ENCODE measurements at places on chromosomes 12 and 14.

DNA sequence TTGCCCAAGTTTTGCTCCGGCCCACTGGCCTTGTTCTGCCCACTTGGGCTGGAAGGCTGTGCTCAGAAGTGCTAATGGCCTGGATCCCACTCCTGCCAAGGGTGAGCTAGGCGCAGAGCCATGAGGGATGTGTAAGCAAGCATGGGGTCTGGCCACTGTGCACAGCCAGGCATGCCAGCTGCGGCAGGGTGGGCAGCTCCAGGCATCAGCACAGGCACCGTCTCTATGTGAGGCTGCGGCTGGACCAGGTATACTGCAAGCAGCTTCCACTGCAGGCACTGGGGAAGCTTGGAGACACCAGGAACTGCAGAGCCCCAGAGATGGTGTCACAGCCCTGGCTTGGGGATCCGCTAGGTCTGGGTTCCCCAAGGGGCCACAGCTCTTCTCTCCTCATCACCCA, 264.9 kb downstream of the LRIG3 start:
- no peak for DNase-seq

- DNase-seq, result no peak
Observed at GRCh38 chr14:103739793-103740501, 24.3 kb downstream of the ZFYVE21 start.

DNA sequence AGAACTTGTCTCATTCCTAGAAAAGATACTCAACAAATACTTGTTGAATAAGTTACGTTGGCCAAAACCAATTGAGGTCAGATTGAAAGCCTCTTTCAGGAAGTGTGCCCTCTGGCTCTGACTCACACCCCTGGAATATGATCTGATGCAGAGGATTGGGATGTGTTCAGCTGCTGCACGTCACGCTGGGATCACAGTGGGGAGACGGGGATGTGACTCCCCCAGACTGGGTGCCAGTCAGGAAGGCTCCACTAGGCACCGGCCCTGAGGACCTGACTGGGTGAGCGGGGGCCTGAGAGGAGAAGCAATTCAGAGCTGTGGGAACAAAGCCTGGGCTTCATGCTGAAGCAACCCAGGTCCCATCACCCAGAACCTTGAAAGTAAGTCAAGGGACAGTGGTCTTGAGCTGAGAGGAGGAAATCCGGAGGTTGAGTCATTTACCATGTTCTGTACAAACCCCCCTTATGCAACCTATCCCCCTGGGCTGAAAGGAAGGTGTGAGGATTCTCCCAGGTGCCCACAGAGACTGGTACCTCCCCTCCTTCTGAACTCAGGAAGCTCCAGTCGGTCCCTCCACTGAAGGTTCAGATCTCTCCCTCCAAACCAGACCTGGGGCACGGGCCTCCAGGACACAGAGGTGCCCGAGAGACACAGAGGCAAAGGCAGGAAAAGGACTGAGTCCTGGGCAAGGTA, 3.9 kb downstream of the CEBPE start:
- DNase-seq, result no peak

DNA sequence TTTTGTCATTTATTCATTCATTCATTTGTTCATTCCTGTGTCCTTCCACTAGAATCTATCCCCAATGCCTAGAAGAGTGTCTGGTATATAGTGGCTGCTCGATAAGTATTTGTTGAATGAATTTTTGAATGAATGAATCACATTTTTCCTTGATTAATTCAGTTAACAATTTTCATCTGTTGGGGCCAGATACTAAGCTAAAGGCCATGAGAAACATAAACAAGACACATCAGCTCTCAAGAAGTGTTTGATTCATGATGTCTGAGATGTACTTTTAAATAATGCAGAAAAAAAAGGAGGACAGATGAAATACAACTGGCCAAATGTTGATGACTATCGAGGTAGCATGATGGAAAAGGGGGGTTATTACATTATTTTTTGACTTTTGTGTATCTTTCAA, 48.1 kb upstream of the TMED10 start:
- DNase-seq, result no peak

GRCh38 chr12:126747530-126748149, 1519.3 kb upstream of the TMEM132C start:
- no peak for DNase-seq

DNA sequence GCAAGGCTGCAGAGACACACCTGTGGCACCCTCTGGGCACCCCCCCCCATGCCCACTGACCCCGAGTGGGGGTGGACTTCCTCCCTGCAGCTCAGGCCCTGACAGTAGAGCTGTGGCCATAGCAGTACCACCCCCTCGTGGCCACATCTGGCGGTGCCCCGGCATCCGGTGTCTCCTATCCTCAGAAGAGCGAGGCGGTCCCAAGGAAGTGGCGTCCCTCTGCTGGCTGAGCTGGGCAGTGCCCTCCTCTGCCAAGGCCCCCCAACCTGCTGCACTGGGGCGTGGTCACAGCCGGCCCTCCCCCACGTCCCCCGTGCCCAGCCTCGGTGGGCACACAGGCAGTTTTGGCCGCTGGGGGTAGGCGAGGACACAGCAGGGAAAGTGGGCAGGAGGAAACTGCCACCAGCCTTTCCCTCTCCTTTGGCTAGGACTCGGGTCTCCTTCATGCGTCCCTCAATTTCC, 6.0 kb upstream of the SLC6A12 start:
- DNase-seq, result peak; percentile 26

DNA sequence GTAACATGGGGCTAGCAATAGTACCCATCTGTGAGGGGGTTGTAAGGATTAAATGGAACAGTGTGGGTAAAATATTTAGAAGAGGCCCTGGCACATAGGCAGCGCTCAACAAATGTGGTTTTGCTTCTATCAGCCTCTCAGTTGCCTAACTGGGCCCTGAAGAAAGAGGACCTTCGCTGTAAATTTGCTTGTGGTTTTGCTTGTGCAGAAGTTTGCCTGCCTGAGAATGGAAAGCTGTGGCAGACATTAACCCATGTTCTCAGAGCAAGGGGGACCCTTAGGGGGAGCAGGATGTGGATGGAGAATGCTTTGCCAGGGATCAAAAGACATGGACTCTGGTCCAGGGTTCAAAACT, 160.1 kb downstream of the BRMS1L start:
- no peak for DNase-seq

GRCh38 chr12:13843841-13844240, 137.6 kb downstream of the GRIN2B start:
- no peak for DNase-seq

DNA sequence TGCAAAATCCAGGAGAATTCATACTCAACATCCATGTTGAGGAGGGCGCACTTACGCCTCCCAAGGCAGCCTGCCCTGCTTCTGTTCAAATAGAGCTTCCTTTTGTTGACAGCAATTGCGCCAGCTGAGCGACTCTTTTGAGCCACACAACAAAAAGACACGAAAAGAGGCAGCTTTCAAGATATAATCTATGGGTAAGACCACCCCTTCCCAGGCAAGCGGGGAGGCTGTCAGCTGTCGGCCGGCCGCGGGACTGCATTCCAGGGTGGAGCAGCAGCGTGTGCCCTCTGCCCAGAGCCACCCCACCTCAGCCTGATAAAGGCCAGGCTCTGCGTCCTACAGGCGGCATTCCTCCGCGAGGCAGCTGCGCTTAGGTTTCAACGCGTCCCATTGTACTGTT, 15.8 kb upstream of the STAB2 start:
- no peak for DNase-seq

DNA sequence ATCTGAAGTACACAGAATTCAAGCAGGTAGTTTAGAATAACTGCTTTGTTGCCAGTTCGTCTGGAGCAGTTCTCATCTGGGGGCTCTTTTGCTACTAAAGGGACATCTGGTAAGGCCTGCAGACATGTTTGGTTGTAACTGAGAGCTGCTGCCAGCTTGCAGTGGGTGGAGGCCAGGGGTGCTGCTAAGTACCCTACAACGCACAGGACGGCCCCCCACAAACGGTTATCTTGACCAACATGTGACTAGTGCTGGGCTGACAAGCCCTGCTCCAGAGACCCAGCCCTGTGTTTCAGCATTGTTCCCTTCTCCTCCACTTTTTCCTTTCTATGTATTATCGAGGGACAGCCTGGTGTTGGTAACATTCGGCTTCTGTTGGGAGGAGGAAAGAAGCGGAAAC, 40.8 kb downstream of the FBXO21 start:
- no peak for DNase-seq

DNA sequence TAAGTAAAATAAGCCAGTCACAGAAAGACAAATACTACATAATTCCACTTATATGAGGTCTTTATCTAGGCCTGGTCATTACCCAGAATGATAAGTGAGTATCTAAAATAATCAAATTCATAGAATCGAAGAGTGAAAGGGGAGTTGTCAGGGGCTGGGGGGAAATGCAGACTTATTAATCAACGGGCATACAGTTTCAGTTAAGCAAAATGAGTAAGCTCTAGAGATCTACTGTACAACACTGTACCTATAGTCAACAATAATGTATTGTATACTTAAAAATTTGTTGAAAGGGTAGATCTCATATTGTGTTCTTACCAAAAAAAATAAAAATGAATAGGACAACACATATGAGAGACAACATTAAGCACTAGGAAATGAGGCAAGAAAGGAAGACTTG, 13.3 kb downstream of the BTBD7 start:
- DNase-seq, result no peak

- no peak for DNase-seq
Observed at GRCh38 chr12:70353780-70354660, 12.1 kb upstream of the KCNMB4 start.

GRCh38 chr14:103846543-103847450, 578 bp downstream of the PPP1R13B start:
- DNase-seq, result no peak

GRCh38 chr14:101127224-101127623, 223.7 kb upstream of the RTL1 start:
- no peak for DNase-seq

GRCh38 chr12:80698256-80698655, 9.2 kb upstream of the MYF6 start:
- no peak for DNase-seq

GRCh38 chr14:65151609-65151956, 49.3 kb upstream of the MAX start:
- DNase-seq, result no peak

DNA sequence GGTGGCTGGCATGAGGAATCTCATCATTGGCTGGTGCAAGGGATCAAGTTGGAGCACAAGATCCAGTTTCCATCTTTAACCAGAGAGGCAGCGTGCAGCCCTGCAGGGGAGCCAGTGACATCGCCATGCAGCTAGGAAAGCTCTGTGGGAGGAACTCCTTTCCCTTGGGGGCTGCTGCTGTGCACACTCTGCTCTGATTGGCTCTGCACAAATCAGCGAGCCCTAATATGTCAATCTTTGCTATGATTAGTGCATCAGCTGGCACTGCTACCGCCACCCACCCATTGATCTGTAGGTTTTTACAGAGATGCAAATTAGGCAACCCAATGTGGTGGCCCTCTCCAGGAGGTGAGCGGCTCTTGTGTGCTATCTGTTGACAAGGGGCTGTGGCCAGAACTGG, 262.6 kb downstream of the PCNX1 start:
- no peak for DNase-seq
